Fibroblast of the aortic adventitia (primary cell): ENCODE measurements at places on chromosomes 4 and X.

DNA sequence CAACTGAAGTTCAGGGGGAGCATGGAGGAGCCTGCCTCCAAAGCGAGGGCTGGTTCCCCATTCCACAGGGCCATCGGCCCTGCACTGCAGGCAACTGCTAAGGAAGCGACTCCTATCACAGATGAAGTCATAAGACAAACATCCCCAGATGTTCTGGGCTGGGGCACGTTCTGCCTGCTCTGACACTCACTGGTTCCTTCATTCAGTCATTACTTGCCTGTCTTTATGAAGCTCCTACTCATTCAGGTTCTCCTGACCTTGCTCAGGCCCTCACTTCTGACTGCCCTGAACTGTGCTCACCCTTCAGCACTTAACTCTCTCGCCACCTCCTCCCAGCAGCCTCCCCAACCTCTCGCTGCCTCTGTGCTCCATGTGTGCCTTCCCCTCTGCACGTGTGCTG is 2.5 kb upstream of the SLC2A9 start:
- no peak for DNase-seq

GRCh38 chr4:86556791-86557415 is 37.2 kb upstream of the PTPN13 start:
- peak; percentile 7 for DNase-seq

DNA sequence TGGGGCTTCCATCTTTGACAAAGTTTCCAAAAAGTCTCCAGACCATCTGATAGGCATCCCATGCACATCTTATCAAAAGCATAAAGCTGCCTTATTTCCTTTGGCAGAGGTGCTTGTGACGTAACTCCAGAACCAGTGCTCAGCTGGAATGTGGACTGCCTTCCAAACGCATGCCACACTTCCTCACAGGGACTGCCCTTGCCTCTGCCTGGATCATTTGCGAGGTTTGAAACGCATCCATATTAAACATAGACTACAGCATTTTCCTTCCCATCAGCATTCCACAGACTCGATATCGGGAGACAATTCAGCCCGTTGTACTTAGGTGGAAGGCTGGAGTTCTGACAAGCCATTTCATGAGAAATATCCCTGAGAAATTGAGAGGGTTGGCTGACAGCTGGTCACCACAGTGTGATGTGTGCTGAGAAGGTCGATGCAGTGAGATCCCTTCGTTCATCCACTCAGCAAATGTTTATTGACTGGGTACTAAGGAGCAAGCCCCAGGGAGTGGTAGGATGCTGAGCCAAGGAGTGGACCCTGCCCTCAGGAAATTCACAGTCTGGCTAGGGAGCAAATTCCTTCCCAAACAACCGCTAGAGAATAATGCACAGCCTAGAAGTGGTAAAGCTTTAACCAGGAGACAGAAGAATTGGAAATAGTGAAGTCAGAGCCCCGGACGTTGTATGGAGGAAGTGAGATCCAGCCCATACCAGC is 376.0 kb downstream of the BCOR start:
- peak; percentile 93 for DNase-seq

GRCh38 chr4:23811161-23811560 is 78.7 kb downstream of the PPARGC1A start:
- DNase-seq = no peak

- DNase-seq = peak; percentile 56
Observed at GRCh38 chr4:108644237-108644636, 6.2 kb upstream of the OSTC start.

- no peak for DNase-seq
Observed at GRCh38 chr4:146506272-146506671, 15.5 kb downstream of the SLC10A7 start.

DNA sequence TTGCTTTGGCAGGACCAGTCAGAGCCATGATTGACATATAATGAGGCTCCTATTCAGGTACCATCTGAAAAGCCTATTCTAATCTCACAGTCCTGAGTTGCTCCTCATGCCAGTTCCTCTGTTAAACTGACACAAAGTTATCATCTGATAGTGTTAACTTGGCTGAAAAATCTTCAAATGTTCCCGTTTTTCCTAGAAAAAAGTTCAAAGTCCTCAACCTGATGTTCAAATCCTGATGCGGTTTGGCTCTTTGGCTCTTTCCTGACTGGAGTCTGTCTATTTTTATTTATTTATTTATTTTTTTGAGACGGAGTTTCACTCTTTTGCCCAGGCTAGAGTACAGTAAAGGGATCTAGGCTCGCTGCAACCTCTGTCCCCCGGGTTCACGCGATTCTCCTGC is 244.2 kb downstream of the ANKRD50 start:
- no peak for DNase-seq

DNA sequence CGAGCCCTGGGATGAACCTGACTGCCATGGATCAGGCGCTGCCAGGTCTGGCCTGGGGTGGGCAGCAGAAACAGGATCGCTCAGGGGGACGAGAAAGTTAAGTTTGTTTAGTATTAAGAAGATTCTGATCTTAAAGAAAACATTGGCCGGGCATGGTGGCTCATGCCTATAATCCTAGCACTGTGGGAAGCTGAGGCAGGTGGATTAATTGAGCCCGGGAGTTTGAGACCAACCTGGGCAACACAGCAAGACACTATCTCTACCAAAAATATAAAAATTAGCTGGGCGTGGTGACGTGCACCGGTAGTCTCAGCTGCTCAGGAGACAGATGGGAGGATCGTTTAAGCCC is 696 bp upstream of the FLNA start:
- DNase-seq = no peak

DNA sequence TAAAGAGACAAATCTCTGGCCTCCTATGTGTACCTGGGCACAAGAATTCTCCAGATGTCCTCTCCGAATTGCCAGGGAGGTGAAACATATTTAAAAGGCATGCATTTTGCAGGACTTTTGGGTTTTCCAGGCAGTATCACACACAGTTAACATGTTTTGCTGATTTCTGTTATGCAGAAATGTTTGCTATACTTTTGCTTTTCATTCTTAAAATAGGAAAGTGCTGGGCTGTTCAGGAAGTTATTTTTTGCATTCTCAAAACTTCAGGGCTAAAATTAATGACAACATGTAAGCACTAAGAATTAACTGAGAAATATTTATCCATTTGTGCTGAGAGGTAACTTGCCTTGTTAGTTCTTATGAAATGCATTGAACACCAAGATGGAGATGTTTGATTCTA is 390.7 kb upstream of the CTSO start:
- DNase-seq = no peak

- no peak for DNase-seq
Observed at GRCh38 chr4:85218756-85219155, 252.3 kb upstream of the WDFY3 start.

GRCh38 chr4:20847124-20847747 is 147.0 kb downstream of the PACRGL start:
- no peak for DNase-seq

DNA sequence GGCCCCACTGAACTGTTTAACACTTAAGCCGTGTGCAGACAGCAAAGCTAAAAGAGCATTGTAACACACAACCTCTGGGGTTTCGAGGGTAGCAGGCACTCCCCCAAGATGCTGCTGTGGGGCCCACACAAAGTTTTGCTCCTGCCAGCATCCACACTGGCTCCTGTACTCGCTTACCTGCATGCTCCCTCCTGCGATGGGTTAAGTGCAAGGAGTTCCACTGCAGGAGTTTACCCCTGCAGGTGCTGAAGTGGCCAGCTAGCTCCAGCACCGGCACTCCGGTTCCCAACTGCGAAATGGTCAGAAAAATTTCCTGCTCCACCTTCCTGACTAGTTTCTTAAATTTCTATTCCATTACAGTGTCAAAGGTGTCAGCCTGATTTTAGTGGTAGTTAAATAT is 443.5 kb downstream of the PCDH10 start:
- no peak for DNase-seq

- DNase-seq = no peak
Observed at GRCh38 chr4:94920369-94920768, 162.6 kb downstream of the BMPR1B start.

- peak; percentile 60 for DNase-seq
Observed at GRCh38 chr4:86960557-86960961, 25.7 kb downstream of the AFF1 start.

- no peak for DNase-seq
Observed at GRCh38 chr4:99828477-99828876, 11.8 kb downstream of the DAPP1 start.

GRCh38 chr4:177271091-177271490 is 38.6 kb upstream of the NEIL3 start:
- peak; percentile 7 for DNase-seq

DNA sequence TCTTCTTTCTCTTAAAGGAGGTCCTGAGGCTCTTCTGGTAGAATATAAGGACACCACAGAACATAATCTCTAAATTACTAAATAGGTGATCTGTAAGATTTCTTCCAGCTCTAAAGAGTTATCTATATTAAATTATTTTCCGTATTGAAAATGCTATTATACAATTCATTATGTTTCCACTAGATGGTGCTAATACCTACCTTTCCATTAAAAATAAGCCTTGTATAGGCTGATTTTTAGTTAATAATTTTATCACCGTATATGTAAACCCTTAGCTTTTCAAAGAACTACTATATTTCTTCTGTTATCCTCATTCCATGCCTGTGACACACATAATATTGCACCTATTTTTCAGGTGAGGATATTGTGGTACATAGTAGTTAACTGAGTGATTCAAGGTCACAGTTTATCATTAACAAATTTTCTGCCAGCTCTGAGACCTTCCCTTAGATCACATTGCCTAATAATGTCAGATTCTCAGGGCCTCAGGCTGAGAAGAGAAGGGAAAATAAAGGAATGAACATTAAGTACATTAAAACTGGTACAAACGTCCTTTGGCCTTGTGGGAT is 138.8 kb downstream of the TEX11 start:
- DNase-seq = peak; percentile 30

DNA sequence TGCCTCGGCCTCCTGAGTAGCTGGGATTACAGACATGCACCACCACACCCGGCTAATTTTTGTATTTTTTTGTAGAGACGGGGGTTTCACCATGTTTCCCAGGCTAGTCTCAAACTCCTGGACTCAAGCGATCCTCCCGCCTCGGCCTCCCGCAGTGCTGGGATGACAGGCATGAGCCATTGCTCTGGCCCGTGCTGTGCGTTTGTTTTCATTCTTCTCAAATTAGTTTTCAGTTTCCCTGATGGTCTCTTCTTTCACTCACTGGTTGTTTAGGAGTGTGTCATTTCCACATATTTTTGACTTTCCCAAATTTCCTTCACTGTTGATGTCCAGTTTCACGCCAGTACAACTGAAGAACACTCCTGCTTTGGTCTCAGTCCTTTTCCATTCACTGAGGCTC is 31.8 kb downstream of the SH3TC1 start:
- no peak for DNase-seq

GRCh38 chr4:95220205-95221175 is 328.3 kb downstream of the UNC5C start:
- no peak for DNase-seq

DNA sequence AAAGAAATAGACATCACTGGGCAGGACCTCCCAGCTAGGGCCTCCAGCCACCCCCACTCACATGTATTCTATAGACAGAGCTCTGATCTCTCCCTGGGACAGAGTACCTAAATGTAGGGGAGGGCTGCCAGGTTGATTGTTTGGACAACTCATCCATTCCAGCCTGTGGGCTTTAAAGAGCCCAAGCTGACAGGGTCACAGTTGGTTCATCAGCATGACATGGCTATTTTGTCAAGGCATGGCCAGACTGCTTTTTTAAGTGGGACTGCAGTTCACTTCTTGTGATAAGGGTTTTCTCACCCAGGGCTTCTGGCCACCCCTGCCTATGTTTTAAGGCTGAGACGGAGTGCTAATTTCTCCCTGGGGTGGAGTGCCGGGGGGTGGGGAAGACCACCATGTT is 63.3 kb downstream of the KLHL4 start:
- DNase-seq = no peak

- DNase-seq = peak; percentile 24
Observed at GRCh38 chrX:139930916-139931645, 1.8 kb downstream of the ATP11C start.

- DNase-seq = peak; percentile 0
Observed at GRCh38 chr4:104064646-104065577, 345.1 kb upstream of the TACR3 start.
